ENCODE measurements at places on chromosomes 3 and 15. TPM values are rescaled to one million over a fixed set of nuclear protein-coding genes. Genes with fewer than 3 reads are reported as not detected.
A peak's percentile ranks its signal among the peaks of the same experiment; 100 is the strongest.

- peak; percentile 64 for DNase-seq
Observed at GRCh38 chr3:100073714-100074307, 40.5 kb downstream of the FILIP1L start.

- DNase-seq = no peak
Observed at GRCh38 chr15:77564938-77565337, 67.8 kb downstream of the LINGO1 start.

- peak; percentile 40 for DNase-seq
Observed at GRCh38 chr3:40292637-40293349, 16.7 kb upstream of the EIF1B start.

GRCh38 chr3:95227092-95227491 is 1164.2 kb downstream of the NSUN3 start:
- no peak for DNase-seq

Gene MESP1
- total RNA-seq = 1.9 TPM

DNA sequence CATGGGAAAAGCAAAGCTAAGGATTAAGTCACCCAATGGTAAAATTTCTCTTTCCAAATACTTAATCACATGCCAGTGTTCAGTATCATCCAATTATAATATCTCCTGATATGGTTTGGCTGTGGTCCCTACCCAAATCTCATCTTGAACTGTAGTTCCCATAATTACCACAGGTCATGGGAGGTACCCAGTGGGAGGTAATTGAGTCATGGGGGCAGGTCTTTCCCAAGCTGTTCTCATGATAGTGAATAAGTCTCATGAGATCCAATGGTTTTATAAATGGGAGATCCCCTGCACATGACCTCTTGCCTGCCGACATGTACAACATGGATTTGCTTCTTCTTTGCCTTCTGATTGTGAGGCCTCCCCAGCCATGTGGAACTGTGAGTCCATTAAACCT is 26.1 kb upstream of the NMB start:
- DNase-seq = no peak

Gene CPLX3
- not detected for total RNA-seq

GRCh38 chr15:92810418-92811138 is 89.5 kb upstream of the CHD2 start:
- DNase-seq = peak; percentile 56

DNA sequence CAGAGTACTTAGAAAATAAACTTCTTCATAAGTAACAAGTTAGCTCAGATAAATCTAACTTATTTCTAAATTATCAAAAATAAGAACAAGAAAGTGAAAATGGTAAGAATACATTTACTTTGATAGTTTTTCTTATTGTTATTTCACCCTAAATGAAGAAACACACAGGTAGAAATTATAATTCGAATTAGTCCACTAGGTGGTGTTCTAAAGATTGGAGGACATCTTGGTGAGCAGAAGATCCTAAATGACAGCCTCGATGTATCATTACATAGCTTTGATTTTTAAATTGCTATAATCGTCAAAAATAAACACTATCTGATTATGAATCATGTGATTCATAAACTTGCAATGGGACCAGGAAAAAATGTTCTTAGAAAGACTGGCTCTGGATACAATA is 280.8 kb upstream of the UBE2E2 start:
- DNase-seq = peak; percentile 21

DNA sequence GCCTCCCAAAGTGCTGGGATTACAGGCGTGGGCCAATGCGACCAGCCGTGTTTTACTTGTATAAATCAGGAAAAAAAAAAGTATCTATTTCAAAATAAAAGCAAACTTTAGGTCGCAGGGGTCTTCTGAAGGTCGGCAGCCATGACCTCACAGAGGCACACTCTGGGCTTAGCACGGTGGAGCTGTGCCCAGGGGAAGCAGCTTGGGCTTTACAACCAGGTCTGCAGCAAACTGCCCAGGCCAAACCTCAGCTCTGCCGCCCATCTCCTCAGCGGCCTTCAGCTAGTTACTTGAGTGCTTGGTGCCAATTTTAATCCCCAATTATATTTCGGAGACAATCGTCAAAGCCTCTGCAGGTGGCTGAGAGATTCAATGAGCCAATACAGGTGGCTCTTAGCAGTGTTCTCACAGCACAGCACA is 30.1 kb downstream of the ZDHHC19 start:
- no peak for DNase-seq

DNA sequence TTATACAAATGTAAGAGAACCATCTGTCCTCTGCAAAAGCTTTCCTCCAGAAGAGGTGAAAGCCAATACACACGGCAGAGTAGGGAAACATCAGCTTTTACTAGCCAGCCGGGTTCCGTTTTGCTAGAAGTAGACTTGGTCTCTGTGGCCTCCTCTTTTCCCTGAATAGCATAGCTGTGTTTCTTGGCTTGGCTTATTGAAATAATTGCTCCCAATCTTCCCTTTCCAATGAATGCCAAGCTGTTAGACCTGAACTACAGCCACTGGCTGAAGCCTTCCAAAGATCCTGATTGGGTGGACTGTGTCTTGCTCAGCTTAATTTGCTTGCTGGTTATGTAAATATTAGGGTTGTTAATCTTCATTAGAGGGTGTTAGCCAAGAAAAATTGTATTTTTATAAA is 157.8 kb upstream of the ROPN1 start:
- DNase-seq = no peak

GRCh38 chr15:52172869-52173268 is 18.3 kb downstream of the GNB5 start:
- no peak for DNase-seq

DNA sequence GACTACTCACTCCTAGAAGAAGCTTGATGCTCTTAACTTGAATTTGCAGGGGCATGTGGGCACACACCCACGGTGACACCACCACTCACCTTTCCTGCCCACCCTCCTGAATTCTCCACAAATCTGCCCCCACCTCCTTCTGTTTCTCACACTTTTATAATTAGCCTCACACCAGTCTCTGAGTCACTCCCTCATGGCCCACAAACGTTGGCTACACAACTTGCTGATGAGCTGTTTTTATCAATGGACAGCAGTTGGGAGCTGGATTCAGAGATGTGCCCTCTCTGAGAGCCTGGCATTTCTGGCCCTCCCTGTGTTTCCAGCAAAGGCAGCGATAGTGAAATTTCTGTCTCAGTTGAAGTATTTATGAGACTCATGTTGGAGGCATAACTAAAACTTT is 1.3 kb downstream of the COLQ start:
- no peak for DNase-seq

DNA sequence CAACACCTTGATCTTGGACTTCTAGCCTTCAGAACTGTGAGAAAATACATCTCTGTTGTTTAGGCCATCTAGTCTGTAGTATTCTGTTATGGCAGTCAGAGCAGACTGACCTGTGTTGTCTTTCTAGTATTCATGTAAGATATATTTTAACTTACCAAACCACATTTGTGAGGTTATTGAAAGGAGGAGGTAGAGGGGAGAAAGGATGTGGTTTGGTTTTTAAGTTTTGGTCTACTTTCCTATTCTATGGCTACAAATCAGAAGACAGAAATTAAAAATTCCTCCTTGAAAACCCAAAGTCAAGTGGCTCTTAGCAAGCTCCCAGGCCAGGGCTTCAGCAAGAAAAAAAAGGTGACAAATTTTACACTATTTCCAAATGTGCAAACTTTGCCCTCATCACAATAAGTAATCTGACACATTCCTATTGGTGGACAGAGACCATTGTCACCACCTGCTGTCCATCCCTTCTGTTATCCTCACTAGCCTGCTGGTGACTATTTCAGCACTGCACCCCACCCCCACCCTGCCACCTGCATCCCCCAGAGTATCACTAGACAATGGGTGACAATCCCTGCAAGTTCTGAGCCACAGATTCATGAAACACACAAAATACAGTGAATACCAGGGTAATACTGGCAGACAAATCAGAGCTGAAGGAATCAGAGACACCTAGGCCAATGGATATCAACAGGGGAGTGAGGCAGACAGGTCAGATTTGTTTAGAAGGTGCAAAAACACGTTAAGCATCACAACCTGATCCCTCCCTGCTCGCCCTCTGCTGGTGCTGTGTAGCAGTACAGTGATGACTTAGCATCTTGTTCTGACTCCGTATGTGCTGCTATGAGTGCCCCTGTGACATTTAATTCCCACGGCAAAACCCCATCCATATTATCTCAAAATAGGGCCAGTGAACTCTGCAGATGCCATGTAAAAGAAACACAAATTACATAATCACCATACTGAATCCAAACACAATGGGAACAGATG is 79.0 kb upstream of the DCLK3 start:
- DNase-seq = peak; percentile 30

Gene DAZL
- not detected for total RNA-seq

Gene MTHFS
- 44.2 TPM for total RNA-seq

- DNase-seq = no peak
Observed at GRCh38 chr3:25938566-25939325, 148.9 kb downstream of the OXSM start.

- DNase-seq = peak; percentile 58
Observed at GRCh38 chr15:66901336-66902100, 163.9 kb upstream of the SMAD3 start.

Gene CYP1A2
- total RNA-seq = not detected

DNA sequence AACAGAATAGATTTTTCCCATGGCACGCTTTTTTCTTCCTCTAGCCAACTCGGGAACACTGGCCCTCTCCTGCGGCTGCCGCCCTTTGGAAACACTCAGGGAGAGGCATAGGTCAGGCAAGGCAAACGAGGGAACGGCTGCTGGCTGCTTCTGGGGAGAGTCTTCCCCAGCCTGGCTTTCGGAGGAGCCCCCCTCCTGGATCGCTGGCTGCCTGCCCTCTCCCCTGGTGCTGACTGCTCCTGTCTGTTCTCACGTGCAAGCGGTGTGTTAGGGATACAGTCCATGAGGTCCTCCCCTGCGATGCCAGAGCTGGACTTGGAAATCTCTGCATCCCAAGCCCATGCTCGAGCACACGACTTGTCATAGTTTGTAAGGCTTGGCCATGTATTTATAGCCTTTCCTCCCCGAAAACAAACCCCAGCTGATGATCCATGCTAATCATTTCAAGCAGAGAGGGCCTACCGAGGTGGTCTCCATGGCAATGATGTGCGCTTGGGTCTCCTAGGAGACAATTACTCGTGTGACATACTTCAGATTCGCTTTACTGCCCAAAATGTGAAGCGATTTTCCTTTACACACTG is 315.6 kb upstream of the ATP10A start:
- no peak for DNase-seq

GRCh38 chr3:186209810-186210752 is 101.2 kb upstream of the ETV5 start:
- no peak for DNase-seq

Data from cardiac muscle cell (in vitro differentiated cells and primary cell).